Aorta (tissue), 5 donors: ENCODE measurements at places on chromosomes 12 and 14. TPM values are rescaled to one million over a fixed set of nuclear protein-coding genes. Genes with fewer than 3 reads are reported as not detected.
A peak's percentile ranks its signal among the peaks of the same experiment; 100 is the strongest.

Gene RNF31
- 61.1 TPM for total RNA-seq

Gene ABCD2
- 0.42 TPM for total RNA-seq

GRCh38 chr12:82361461-82361915 is 3.2 kb downstream of the METTL25 start:
- no peaks in the 10 kb centered on the region for H3K36me3 ChIP-seq
- H3K4me3 ChIP-seq, result no peak overlapping the region
- H3K27ac ChIP-seq, result no peak overlapping the region

Gene WNT1
- not detected for total RNA-seq

Gene ASPG
- 0.13 TPM for total RNA-seq

DNA sequence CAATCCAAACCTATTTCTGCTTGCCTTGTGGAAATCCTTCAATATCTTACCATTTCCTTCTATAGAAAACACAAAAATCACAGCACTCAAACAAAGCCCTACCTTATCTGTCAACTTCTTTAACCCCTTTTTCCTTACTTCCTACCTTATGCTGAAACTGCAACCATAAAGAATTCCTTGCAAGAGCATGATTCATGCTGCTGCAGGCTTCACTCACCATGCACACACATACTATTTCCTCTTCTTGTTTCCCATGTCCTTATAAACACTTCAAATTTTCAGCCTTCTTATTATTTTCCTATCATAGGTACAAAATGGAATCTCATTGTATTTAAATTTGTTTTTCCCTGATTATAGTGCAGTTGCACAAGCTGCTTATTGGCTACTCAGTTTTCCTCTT is 23.3 kb downstream of the LMNTD1 start:
- no peak overlapping the region for H3K27ac ChIP-seq
- no peaks in the 10 kb centered on the region for H3K27me3 ChIP-seq
- H3K4me1 ChIP-seq, result no peaks in the 10 kb centered on the region
- no peak overlapping the region for H3K4me3 ChIP-seq
- DNase-seq, result no peak

GRCh38 chr12:3631759-3632158 is 121.2 kb downstream of the CRACR2A start:
- no peaks in the 10 kb centered on the region for H3K4me1 ChIP-seq
- no peaks in the 10 kb centered on the region for H3K36me3 ChIP-seq
- no peak overlapping the region for H3K27ac ChIP-seq
- DNase-seq, result no peak
- H3K4me3 ChIP-seq, result no peak overlapping the region

DNA sequence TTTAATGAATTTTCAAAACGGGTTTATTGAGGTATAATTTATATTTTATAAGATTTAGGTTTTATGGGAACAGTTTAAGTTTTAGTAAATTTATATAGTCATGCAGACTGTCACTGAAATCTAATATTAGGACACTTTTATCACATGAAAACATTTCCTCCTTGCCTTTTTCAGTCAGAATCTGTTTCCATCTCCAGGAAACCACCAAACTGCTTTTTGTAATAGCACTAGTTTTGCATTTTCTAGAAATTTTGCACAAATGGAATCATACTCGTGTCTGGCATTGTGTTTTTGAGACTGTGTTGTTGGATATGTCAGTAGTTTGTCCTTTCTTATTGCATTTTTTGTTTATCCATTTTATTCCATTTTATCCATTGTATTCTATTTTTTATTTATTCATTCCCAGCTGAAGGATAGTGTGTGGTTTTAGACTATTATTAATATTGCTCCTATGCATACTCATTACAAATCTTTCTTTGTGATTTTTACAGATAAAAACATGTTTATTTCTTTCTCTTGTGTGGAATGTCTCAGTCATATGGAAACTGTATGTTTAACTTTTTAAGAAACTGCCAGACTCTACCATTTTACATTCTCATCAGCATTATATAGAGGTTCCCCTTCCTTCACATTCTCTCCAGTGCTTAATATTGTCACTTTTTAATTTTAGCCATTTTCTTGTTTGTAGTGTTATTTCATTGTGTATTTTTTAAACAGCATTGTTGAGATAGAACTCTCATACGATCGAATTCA is 26.5 kb downstream of the PALS1 start:
- peaks cover 7% of the 10 kb centered on the region for H3K4me1 ChIP-seq
- no peak for DNase-seq
- no peaks in the 10 kb centered on the region for H3K27me3 ChIP-seq
- no peaks in the 10 kb centered on the region for H3K36me3 ChIP-seq
- H3K27ac ChIP-seq, result no peak overlapping the region

Gene ACSM4
- not detected for total RNA-seq

- no peaks in the 10 kb centered on the region for H3K27me3 ChIP-seq
- no peaks in the 10 kb centered on the region for H3K4me1 ChIP-seq
- H3K36me3 ChIP-seq, result no peaks in the 10 kb centered on the region
- H3K27ac ChIP-seq, result no peak overlapping the region
- no peak for DNase-seq
- no peak overlapping the region for H3K4me3 ChIP-seq
Measured at GRCh38 chr12:128079-128478, 61.5 kb downstream of the IQSEC3 start.

DNA sequence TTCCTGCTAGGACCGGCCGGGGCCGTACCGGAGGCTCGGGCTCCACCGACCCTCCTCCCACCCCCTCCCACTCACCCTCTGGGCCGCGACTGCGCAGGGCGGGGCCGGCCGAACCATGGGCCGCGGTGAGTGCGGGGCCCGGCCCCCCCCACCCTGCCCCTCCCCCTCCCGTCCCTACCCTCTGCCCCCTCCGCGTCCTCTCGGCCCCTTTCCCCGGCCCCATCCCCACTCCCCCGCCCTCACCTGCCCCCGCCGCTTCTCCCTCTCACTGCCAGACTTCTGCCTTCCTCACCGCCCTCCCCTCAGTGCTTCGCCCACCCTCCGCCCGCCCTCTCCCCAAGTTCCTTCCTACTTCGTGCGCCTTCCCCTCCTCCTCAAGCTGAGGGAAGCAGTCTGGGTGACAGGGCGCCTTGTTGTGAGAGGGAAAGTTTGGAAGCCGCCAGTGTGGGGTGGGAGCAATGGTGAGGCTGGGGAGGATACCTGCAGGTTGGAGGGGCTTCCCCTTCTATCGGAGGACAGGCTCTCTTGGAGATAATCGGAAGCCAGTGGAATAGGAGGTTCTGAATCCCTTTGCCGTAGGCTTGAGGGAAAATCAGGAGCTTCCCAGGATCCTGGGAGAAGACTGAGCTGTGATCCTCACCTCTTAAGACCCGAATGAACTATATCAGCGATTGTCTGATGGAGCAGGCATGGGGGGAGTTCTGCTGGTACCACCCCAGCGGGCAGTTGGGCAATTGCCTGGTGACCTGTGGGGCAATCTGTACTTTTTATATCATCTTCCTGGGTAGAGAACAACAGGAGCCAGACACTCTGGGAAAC is 472 bp downstream of the MBD6 start:
- H3K4me3 ChIP-seq, result peak overlapping the region; percentile 76
- peak overlapping the region; percentile 84 for H3K27ac ChIP-seq
- H3K36me3 ChIP-seq, result no peaks in the 10 kb centered on the region
- DNase-seq, result peak; percentile 88
- H3K27me3 ChIP-seq, result no peaks in the 10 kb centered on the region

Gene GARIN6
- not detected for total RNA-seq

GRCh38 chr12:109673884-109674283 is 39.7 kb upstream of the FAM222A start:
- DNase-seq, result no peak
- H3K4me1 ChIP-seq, result no peaks in the 10 kb centered on the region
- H3K36me3 ChIP-seq, result no peaks in the 10 kb centered on the region
- peaks cover 2% of the 10 kb centered on the region for H3K27me3 ChIP-seq
- H3K4me3 ChIP-seq, result no peak overlapping the region
